Adrenal gland (tissue), 19 donors: ENCODE measurements at places on chromosomes 16 and 17. TPM values are rescaled to one million over a fixed set of nuclear protein-coding genes. Genes with fewer than 3 reads are reported as not detected.

GRCh38 chr17:42798011-42798382 is 507 bp downstream of the COA3 start:
- no peak for DNase-seq
- H3K27me3 ChIP-seq: no peaks in the 10 kb centered on the region

BOLA2B gene
- total RNA-seq: 69.5 TPM

CCL7 gene
- not detected for total RNA-seq

DNA sequence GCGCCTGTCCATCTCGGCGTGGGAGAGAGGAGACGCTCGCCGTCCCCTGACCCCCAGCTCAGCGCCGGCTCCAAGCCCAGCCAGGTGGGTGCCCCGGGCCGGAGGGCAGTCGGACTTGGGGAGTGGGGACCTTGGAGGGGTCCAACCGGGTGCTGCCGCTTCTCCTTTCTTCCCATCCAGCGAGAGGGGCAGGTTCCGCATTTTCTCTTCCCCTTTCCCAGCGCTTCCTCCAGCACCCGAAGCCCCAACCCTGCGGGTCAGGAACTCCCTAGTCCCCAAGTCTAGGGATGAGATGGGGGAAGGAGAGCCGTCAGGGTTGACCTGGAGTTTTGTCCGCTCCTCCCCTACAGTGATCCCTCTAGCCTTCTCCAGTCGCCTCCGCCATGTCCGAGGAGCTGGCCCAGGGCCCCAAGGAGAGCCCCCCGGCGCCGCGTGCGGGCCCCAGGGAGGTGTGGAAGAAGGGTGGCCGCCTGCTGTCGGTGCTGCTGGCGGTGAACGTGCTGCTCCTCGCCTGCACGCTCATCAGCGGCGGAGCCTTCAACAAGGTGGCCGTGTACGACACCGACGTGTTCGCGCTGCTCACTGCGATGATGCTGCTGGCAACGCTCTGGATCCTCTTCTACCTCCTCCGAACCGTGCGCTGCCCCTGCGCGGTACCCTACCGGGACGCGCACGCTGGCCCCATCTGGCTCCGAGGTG is at the start of gene OTOP2:
TSS of gene OTOP2 (plus strand) at position 24 of the 699 bp plus-strand sequence. CDS start at position 384, 360 bp downstream.
- H3K4me3 ChIP-seq: no peak within 1 kb of the TSS
- DNase-seq: peak; percentile 34
- H3K4me1 ChIP-seq: peaks cover 20% of the 10 kb centered on the region
- no peak within 1 kb of the TSS for H3K27ac ChIP-seq

- no peaks in the 10 kb centered on the region for H3K36me3 ChIP-seq
- H3K27me3 ChIP-seq: no peaks in the 10 kb centered on the region
- no peaks in the 10 kb centered on the region for H3K4me1 ChIP-seq
- H3K4me3 ChIP-seq: no peak overlapping the region
Measured at GRCh38 chr16:19776565-19776964, 58.5 kb downstream of the IQCK start.

- peak; percentile 77 for DNase-seq
- H3K4me1 ChIP-seq: peaks cover 20% of the 10 kb centered on the region
- H3K4me3 ChIP-seq: no peak overlapping the region
- no peaks in the 10 kb centered on the region for H3K36me3 ChIP-seq
Measured at GRCh38 chr16:4293822-4294457, 21.1 kb upstream of the TFAP4 start.
